ENCODE measurements at places on chromosomes 7 and 10.

DNA sequence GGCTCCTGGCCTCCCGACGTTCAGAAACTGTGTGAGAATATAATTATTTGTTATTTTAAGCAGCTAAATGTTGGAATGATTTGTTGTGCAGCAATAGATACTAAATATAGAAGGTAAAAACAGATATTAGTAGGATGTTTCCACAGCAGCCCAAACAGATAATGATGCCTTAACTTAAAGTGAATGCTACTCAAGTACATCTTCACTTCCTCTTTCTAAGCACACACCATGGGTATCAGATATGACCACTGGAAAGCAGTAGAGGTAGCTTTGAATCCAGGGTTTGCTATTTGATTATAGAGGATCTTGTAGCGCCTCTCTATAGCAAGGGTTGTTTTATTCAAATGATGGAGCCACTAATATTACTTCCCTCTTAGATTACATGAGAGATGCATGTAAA lies 38.2 kb upstream of the BET1 start:
- no peak for DNase-seq

GRCh38 chr7:125857606-125858005 lies 928.0 kb upstream of the POT1 start:
- no peak for DNase-seq

DNA sequence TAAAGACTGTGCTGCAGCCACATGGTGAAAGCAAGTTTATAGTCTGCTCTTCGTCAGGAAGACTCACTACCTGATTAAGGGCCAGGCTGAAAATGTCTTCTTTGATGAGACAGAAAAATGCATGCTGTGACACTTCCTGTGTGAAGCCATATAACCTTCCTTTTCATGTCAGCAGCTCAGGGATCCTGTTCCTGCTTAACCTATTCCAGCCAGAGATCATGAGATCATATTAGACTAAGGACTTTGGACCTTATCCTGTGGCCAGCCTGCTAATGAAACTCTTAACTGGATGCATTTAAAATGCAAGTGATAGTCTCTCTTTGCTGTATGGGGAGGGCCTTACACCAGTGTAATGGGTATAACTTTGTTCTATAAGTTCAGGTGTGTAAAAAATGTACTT lies 165.2 kb downstream of the PTEN start:
- DNase-seq = no peak

DNA sequence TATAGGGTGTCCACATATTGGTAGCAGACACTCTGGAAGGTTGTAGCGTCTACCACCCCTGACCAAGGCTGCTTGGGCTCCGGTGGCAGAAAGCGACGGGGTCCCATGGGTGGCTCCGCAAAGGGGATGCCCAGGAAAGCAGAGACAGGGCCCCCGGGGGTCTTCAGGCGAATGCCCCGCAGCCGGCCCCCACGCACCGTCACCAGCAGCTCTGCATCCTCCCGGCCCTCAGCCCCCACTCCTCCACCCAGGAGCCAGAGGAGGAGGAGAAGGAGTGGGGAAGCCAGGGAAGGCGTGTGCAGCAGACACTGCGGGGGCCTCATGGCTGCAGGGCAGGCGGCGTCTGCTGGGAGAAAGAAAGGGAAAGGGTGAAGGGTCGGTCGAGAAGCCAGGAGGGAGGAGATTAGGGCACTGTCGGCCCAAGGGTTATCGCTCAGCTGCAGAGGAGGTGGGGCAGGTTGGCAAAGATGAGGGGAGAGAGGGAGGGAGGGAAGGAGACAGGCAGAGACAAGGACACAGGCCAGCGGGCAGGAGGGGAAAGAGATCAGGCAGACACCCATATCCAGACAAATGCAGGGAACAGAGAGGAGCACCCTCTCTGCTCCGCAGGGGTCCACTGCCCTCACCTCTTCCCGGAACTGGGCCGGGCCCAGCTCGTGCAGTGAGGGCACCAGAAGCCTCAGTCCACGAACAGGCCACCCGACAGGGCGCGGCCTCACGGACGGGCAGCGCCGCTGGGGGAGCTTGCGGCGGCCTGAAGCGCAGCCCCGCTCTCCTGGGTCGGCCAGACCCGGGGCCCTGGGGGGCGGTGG lies 1.6 kb downstream of the ACHE start:
- DNase-seq = no peak

DNA sequence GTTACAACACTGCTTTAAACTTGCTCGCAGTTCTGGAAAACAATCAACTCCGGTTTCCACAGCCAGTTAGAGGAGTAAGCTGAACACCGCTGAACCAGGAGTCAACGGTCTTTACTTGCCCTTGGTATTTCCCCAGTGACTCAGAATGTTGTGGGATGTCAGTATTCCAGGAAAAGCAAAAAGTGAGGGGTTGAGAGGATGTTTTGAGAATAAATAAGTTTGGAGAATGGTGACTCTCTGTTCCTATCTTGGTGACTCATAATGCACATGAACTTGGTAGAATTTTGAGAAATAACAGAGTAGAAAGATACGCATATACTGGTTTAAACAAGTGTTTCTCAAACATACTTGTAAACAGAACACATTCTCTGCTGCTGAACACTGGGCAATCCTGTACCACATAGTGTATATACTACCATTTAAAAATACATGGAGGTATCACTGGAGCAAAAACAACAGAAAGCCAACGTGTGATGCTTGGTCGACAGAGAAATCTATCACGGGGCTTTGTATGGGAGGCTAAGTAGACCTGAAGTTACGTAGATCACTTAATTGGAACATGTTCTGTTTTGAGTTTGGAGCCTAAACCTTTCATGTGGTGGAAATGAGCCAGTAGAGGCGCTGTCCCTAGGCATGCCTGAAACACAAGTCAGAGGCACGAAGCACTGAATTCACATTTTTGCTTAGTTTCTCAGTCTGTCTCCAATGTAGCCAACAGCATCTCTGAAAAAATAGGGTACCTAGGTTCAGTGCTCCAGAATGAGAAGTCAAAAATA lies 534.3 kb downstream of the PARD3 start:
- no peak for DNase-seq

- no peak for DNase-seq
These were observed 659.2 kb downstream of the SDK1 start for GRCh38 chr7:3960050-3960763.

GRCh38 chr10:14564268-14564744 lies 210.4 kb downstream of the FAM107B start:
- DNase-seq = no peak

DNA sequence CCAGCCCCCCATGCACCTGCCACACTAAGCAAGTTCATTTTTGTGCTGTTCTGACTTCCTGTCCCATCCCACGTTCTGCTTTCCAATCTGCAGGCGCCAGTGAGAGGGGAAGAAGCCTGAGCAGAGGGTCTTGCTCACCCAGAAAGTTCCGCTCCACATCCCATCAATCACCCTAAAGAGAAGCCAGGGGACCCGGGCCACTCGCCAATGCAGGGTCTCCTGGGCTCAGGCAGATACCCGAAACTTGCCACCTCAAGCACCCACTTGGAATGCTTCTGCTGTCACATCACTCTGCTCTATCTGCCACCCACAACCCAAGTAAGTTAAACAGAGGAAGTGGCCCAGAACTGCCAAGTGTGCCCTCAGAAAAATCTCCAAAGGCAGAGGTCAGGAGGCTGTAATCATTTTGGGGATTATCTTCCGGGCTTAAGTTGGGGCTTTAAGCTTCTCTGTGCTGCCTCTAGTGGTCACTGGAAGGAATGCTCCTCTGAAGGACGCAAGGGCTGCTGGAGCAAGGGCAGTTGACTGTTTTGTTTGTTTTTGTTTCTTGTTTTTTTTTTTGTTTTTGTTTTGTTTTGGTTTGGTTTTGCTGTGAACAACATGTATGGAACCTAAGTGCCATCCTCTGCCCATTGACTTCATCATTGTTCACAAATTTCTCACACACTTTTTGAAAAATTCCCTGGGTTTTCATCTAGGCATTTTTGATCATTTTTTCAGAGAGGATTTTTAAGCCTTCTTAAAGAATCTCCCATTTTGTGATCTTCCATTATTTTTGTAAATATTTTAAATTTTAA lies 25.5 kb downstream of the PRR15 start:
- no peak for DNase-seq
